ENCODE measurements at places on chromosomes 2 and 18.
A peak's percentile ranks its signal among the peaks of the same experiment; 100 is the strongest.

- DNase-seq: no peak
Observed at GRCh38 chr2:183951630-183952029, 646.7 kb upstream of the ZNF804A start.

DNA sequence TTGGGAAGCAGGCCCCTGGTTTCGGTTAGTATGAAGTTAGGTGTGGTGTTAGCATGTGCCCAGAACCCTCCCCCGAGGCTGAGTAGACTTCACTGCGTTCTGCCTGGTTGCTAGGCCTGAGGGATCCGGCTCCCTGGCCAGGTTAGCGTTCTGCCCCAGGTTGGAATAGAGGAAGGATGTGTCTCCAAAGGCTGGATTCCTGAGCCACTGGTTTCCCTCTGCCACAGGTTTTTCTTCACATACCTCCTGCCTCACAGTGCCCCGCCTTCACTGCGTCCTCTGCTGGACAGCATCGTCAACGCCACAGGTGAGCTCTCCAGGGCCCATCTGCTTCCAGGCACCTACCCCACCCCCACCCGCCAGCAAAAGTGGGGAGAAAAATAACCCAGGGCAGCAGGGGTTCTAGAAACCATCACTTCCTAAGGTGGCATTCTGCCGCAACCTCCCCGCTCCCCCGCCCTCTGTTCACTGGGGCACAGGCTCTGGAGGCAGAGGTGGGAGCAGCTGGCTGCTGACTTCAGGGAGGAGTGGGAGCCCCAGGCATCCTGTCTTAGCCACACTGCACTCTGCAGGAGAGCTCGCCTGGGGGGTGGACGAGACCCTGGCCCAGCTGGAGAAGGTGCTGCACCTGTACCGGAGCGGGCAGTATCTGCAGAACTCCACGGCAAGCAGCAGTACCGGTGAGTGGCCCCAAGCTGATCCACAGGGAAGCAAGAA, 7.1 kb downstream of the PKDCC start:
- peak; percentile 47 for DNase-seq

GRCh38 chr2:117087535-117088291, 726.8 kb upstream of the DDX18 start:
- DNase-seq: no peak

- DNase-seq: peak; percentile 43
Observed at GRCh38 chr2:10079266-10079869, 843 bp downstream of the CYS1 start.

DNA sequence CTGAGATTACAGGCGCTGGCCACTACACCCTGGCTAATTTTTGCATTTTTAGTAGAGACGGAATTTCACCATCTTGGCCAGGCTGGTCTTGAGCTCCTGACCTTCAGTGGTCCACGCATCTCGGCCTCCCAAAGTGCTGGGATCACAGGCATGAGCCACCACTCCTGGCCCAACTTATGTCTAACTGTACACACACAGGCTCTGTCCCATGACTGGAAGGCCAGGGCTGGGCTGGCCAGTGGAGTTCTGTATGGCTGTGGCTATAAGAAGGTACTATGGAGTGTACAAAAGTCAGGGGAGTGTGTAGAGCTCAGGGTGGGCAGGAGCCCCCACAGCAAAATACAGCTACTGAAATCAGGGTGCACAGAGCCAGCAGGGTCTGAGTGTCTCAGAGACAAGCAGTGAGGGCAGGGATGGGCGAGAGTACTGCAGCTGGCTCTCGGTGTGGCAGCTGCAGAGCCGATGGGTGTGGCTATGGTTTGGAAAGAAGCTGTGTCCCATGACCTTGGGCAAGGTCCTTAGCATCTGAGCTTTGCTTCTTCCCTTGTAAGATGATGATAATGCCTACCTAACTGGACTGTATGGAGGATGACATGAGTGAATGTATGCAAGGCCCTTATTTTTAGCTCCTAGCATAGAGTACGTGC, 10.4 kb upstream of the MSGN1 start:
- no peak for DNase-seq

- DNase-seq: peak; percentile 97
Observed at GRCh38 chr18:46173393-46174341, 69.5 kb downstream of the HAUS1 start.

DNA sequence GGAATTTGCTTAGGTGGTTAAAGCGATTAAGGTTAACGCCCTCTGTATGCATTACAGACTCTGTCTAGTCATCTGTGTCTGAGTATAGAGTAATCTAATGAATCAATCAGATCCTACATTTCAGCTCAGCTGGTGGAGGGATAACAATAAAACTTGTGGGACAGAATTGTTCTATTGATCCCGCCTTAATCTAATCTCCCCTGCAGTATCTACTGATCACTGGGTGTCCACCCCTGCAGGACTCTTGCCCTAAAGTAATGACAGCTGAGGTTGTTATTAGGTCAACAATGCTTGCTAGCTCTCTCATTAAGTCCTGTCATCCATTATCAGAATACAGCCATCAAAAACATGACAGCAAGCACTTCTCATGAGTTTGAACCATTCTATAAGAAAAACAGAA, 462.6 kb upstream of the TMEFF2 start:
- no peak for DNase-seq

- DNase-seq: no peak
Observed at GRCh38 chr2:55231546-55232083, 478 bp downstream of the CLHC1 start.

DNA sequence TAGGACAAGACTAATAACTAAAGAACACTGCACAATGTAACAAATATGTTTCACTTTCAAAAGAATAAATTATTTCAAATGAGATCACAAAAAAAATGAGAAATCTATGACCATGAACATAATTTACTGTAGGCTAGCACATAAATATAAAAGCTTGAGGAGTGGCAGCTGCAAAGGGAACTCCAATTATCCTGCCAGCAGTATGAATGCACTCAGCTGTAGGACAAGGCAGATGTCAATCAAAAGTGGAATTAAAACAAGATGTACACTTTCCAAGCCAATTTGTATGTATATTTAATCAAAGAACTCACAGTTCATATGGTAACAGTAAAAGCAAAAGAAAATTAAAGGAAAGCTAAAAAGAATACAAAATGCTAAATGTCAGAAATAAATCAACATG, 76.6 kb upstream of the NCKAP5 start:
- DNase-seq: no peak

- DNase-seq: no peak
Observed at GRCh38 chr18:47606526-47606925, 323.9 kb downstream of the SMAD2 start.

DNA sequence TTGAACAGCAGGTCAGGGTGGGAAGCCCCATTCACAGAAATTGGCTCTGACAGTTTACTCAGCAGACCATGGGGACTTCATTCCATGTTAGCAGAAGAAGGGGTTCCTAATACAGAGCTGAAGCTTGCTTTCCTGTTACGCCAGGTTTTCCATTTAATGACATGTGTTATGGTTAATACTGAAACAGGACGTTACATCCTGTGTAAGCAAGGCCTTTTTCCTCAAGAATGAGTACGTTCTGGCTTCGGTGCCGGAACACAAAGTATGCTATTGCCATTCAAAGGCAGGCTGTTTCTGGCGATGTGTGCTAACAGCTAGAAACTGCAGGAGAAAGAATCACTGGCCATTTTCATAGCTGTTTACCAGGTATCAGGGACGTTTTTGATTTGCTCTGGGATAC, 190.4 kb downstream of the SNTG2 start:
- DNase-seq: no peak

DNA sequence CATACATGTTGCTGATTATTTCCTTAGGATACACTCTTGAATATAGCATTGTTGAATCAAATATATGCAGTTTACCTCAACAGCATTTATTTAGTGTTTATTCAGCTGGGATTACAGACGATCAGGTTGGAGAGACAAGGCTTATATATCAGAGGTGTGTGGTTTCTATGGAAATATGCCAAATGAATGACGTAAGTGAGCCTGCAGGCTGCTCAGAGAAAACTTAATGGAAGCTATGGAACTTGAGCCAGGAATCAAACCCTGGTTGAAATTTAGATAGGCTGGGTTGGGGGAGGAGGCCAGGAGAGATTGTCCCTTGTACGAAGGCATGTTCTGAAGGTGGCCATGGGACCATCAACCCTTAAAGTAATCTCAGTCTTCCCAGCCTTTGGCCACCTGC, 79.5 kb downstream of the INPP4A start:
- DNase-seq: no peak

DNA sequence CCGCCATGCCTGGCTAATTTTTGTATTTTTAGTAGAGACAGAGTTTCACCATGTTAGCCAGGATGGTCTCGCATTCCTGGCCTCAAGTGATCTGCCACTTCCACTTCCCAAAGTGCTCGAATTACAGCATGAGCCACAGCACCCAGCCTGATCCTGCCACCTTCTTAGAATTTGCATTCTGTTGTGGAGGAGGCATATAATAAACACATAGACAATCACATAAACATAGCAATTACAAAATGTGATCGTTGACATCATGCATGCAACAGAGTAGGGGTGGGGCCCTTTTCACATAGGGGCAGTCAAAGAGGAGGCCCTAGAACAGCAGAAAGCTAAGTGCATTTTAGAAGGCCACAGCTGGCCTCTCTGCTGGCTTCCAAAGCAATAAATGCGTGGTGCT, 39.9 kb upstream of the TSPYL6 start:
- DNase-seq: no peak

DNA sequence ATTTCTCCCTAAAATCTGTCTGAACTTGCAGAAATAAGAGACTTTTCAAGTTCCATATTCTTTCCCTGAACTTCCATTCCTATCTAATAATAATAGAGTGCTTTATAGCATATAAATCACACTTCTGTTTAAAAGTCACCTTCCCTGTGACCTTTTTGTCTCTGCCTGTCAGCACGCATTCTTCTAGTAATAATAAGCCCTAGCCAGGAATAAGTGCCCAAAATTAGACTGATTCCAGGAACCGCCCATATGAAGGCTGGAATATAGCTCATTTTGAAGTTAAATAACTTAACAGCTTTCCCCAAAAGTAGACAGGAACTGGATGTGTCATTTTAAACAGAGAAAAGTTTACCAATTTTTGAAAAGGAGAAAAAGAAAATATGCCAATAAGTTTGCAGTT, 576.5 kb downstream of the EPHA4 start:
- DNase-seq: no peak

DNA sequence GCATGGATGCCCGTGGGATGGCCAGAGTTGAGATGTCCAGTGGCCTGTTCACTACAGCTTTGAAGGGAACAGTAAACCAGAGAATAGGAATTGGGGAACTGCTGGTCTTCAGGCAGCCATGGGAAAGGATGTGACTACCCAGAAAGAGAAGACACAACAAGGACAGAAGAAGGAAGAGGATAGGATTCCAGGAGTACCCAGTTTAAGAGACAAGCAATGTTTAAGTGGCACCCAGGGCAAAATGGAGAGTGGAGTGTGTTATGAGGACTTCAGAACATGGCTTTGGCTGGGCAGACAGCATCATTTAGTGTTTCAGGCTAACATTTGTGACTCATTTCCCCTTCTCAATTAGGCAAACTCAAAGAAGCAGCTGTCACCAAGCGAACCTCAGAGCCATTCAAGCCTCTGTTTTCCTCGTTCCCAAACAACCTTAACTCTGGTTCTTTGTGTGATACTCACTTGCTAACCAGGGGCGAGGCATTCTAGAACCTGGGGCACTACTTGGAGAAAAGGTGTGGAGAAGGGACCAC, 4.0 kb upstream of the FAM124B start:
- no peak for DNase-seq

DNA sequence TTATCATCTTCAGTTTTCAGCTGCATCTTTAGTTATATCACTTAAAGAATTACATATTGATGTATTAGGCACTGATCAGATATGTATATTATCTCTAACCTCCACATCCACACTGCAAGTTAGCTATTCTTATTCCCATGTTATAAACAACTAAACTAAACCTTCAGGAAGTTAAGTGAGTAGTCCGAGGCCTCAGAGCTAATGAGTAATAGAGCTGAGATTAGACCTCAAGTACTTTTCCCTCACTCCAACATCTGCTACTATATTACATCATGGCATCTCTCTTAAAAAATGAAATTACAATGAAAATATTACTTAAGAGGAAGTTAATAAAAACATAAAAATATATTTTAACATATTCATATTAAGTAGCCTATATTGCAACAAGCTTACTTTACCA, 183.6 kb upstream of the MAP2 start:
- no peak for DNase-seq

DNA sequence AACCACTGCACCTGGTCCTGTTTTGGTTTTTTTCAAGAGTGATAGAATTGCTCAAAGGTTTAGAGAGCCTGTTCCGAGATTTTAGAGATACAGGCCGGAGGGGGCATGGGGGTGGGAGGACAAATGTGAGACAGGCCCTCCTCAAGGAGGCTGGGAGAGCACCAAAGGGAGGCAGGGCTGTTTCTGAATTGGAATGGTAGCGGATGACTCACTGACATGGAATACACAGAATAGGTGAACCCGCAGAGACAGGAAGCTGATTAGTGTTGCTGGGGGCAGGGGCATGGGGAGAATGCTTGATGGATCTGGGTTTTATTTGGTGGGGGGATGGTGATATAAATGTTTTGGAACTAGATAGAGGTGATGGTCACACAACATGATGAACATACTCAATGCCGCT, 111.0 kb upstream of the MGAT5 start:
- peak; percentile 54 for DNase-seq

- DNase-seq: no peak
Observed at GRCh38 chr2:190831941-190832340, 48.7 kb upstream of the GLS start.

GRCh38 chr2:218261423-218262236, 815 bp downstream of the GPBAR1 start:
- DNase-seq: no peak

- no peak for DNase-seq
Observed at GRCh38 chr2:26359886-26360473, 13.4 kb upstream of the ADGRF3 start.

- no peak for DNase-seq
Observed at GRCh38 chr2:36468463-36469105, 113.0 kb downstream of the CRIM1 start.

DNA sequence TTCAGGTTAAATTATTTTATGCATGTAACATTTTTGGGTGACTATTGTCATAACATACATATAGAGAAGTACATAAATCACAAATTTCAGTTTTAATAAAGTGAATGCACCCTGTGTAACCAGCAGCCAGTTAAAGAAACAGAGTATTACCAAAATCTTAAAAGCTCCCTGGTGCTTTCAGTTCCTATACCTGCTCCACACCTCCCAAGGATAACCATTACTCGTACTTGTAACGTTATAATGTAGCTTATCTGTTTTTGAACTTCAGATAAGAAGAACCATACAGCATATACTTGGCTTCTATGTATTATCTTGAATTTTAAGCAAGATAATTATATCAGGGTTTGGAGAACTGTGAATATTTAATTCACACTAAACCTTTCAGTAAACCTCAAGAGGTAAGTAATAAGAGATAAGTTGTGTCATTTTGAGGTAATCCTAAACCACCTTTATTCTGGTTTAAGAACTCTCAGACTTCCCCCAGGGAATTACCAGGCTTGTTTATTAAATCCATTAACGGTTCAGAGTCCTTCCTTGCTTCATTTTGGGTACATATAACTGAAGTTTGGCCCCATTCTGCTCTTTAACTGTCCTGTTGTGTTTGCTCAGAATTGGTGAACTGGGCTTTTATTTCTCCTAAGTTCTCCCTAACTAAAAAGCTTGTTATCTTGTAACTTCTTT, 58.6 kb downstream of the LCLAT1 start:
- DNase-seq: no peak

GRCh38 chr2:118473241-118473640, 374.2 kb downstream of the EN1 start:
- DNase-seq: no peak

GRCh38 chr2:152420936-152421335, 86.0 kb downstream of the FMNL2 start:
- DNase-seq: no peak

GRCh38 chr2:175009917-175010621, 4.9 kb upstream of the CHN1 start:
- DNase-seq: no peak

All from Calu3 (cell line).